ENCODE measurements at places on chromosomes 2 and 18.

DNA sequence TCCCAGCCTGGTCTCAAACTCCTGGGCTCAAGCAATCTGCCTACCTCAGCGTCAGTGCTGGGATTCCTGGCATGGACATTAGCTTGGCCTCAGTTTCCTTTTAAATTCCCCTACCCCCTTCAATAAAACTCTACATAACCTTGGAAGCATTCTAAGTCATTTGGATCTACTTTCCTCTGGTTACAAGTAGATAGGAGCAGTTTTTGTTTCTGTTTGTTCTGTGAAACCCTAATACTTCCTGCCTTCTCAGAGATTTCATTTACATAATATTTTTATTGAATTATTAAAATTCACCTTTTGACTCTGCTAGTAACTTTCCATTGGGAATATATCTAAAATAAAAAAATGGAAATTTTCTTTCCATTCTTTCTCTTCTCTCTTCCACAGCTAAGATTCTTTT is 25.9 kb downstream of the GIGYF2 start:
- DNase-seq = no peak

DNA sequence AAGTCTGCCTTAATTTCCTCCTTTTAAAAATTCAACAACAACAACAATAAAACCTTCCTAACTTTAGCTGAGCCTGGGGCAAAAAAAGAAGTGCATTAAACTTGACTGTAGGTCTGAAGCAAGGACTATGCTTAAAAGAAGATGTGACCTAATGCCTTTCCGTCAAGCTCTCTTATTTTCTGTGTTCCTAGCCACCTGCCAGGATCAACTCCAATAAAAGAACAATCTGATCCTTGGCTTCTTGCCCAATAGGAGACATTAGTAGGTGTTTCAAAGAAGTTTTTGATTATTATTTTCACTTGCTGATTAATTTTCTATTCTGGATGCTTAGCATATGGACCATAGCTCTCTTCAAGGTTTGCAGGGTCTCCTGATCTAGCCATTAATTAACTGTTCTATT is 237.5 kb downstream of the STK39 start:
- no peak for DNase-seq

- DNase-seq = no peak
Observed at GRCh38 chr2:235553696-235554100, 59.9 kb downstream of the AGAP1 start.

- DNase-seq = no peak
Observed at GRCh38 chr2:174171686-174172445, 76.5 kb downstream of the OLA1 start.

- no peak for DNase-seq
Observed at GRCh38 chr2:97769711-97770110, 56.3 kb downstream of the ZAP70 start.

DNA sequence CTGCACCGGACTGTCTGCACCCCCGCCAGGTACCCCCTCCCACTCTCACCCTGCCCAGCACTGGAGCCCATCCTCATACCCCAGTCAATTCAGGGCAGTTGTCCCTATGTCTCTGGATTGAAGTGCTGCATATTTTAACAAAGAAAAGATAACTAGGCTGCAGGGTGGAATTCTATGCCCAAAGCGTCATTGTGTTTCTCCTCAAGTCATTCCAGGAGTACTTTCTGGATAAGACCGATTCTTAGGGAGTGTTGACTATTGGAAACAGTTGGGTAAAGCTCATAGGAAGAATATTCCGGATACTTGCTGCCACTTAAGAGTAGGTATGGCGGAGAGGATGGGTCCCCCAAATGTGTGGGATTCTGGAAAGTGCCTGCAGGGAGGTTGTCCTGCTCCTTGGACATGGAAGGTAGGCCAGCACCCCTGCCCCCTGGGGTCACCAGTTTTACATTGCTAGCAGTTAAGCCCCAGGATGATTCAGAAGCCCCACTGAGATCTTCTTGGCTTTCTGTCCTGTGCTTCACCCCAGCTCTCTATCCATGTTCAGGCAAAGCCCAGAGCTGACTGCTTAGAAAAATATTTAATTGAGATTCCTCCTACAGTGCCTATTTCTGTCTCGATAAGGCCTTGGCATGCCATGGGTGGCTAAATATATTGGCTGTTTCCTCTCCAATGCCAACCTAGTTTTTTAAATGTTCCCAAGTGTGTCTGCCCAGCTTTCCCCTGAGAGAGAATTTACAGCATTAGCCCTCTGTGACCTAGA is 48.2 kb downstream of the RPL37A start:
- DNase-seq = no peak

DNA sequence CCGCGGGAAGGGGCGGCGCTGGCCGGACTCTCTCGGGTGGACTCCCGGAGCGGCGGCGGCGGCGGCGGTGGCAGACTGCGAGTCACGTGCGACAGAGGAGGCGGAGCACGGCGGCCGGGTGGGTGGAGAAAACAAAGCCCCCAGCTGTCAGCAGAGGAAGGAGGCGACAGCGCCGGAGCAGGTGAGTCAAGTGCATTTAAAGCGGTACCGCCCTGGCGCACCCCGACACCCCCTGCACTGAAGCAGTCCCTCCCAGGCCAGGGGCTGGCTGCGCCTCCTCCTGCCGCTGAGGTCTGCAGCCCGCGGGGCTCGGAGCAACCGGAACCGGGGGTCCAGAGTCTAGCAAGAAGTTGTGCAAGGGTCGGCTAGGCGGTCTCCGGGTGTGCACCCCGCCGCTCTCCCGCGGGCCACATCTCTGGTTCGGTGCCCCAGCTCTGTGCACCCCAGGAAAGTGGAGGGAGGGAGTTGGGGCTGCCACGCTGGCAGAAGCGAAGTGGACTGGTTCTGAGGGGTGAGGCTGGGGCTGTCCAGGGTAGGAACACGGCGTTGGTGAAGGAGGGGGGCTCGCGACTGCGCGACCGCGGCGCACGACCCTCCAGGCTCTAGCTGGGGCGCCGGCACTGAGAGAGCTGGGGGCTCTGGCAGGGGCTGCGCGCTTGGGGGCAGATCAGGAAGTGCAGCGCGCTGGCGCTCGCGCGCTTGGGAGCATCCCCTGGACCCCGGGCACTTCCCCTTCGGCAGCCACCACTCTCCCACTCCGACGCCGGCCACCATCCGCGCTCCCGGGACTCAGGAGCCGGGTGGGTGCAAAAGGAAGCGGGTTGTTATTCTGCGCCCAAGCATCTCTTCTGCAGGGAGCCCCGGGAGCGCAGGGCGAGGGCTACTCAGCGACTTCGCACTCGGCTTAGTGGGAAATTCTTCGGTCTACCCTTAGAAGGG is 64.0 kb upstream of the MAPRE2 start:
- peak; percentile 81 for DNase-seq

GRCh38 chr2:202215179-202215578 is 23.2 kb downstream of the SUMO1 start:
- no peak for DNase-seq

- no peak for DNase-seq
Observed at GRCh38 chr2:57443086-57443485, 603.5 kb upstream of the VRK2 start.

DNA sequence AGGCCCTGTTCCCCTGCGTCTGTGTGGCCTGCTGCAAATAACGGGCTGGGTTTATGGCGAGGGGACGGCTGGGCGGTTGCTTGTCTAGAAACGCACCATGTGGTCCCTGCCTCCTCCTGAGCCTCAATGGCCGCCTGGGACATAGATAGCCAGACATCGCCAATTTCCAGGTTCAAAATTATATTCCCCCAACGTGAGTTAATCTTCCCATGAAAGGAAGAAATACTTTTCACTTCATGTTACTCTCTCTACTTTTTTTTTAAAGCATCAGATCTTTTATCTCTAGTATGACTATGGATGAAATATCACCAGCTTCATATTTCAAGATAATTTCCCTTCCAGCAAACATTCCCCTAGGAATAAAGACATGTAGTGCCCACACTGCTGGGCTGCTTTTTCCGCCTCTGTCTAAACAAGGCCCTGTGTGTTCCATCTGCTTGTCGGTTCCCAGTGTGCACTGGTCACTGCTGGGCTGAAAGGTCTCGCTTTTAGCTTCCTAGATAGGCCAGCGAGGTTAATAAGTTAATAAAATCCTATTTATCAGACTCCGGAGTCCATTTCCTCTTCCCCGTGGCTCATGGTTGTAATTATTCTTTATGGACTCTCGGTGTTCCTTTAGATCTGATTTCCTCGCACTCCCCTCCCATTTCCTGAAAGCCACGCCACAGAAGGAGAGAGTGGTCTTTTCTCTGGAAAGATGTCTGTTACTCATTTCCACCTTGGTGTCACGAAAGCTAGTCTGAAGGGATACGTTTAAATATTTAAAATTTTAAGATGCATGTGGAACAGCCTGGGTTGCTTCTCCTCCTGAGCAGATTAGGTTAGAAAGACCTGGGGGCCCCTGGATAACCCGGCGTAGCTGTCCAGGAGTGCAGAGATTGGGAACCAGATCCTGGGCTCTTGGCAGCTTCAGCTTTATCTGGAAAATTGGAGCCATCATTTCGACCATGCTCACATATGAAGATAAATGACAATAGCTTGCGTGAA is 196.6 kb upstream of the COPS8 start:
- DNase-seq = no peak

DNA sequence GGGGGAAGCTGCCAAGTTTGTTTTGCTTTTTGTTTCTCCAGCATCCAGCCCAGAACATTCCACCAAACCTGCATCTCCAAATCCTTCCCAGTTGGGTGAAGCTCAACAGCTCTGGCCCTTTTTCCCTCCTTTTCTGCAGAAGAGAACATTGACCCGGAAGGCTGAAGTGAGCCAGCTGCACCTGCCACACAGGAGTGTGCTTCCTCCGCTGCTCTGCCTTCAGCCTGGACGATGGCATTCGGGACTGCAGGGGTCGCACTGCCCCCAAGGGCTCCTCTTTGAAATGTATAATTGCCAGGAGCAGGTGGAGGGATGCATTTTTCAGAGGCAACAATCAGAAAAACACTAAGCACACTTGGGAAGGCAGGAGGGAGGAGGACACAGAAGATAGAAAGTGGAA is 41.8 kb downstream of the ST8SIA5 start:
- DNase-seq = no peak

GRCh38 chr2:53312721-53313120 is 454.9 kb upstream of the CHAC2 start:
- DNase-seq = no peak

DNA sequence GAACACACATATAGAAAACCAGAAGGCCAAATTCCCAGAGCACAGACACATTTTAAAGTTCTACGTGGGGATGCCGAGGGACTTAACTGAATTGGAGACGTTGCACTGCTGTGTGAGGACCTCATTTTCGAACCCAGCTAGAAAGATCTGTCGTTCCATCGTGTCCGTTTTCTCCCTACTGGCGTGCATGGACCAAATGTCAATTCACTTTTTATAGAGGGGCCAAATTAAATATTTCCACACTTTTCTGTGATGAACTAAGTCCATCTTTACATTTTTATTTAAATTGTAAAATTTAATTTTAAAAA is 692 bp upstream of the TSHZ1 start:
- DNase-seq = no peak

GRCh38 chr2:109254174-109254904 is 125.3 kb downstream of the SH3RF3 start:
- DNase-seq = no peak

GRCh38 chr2:10253596-10254372 is 48.9 kb upstream of the HPCAL1 start:
- DNase-seq = no peak

DNA sequence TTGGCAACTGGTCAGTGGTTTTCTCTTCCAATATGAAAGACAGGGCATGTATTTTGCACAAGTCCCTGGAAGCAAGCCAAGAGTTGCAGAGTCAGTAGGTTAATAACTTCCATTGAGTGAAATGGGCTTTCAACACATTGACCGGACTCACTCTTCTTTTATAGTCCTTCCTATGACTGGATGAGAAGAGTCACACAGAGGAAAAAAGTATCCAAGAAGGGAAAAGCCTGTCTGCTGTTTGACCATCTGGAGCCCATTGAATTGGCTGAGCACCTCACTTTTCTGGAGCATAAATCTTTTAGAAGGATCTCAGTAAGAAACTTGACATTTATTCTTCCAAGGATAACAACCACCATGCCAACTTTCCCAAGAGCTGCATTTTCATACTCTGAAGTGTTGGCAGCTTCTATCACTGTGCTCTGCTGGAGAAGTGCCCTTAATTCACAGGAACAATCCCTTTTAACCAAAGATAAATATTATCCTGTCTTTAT is 45.4 kb downstream of the RASGRP3 start:
- no peak for DNase-seq

DNA sequence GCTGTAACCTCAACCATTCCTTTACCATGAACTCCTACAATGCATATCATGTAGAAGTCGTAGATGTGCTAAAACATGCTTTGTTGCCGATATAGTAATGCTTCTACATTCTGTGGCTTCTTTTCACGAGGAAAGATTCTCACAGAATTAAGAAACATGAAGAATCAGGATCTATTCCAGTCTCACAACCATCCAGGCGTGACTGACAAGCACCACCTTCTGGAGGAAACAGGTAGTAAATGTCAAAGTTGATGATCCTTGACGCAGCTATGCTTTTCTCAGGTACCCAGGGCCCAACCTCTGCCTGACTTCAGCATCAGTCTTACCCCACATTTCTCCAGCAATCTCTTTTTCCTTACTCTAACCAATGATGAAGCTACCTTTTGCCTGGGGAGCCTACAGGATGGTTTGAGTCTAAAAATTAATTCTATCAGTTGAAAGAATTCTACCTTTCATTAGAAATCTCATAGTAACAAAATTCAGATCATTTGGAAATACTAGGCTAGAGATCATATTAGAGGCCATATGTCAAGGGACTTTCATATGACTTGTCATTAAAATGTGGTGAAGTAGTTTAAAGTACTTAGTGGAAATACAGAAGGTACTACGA is 123.3 kb upstream of the RND3 start:
- DNase-seq = no peak

GRCh38 chr2:232793271-232793670 is 16.9 kb upstream of the KCNJ13 start:
- no peak for DNase-seq

- peak; percentile 60 for DNase-seq
Observed at GRCh38 chr2:38750011-38750890, 910 bp downstream of the SRSF7 start.

GRCh38 chr2:224757934-224758548 is 41.9 kb upstream of the CCDC195 start:
- DNase-seq = no peak

GRCh38 chr2:170298115-170298514 is 120.2 kb downstream of the MYO3B start:
- DNase-seq = no peak

DNA sequence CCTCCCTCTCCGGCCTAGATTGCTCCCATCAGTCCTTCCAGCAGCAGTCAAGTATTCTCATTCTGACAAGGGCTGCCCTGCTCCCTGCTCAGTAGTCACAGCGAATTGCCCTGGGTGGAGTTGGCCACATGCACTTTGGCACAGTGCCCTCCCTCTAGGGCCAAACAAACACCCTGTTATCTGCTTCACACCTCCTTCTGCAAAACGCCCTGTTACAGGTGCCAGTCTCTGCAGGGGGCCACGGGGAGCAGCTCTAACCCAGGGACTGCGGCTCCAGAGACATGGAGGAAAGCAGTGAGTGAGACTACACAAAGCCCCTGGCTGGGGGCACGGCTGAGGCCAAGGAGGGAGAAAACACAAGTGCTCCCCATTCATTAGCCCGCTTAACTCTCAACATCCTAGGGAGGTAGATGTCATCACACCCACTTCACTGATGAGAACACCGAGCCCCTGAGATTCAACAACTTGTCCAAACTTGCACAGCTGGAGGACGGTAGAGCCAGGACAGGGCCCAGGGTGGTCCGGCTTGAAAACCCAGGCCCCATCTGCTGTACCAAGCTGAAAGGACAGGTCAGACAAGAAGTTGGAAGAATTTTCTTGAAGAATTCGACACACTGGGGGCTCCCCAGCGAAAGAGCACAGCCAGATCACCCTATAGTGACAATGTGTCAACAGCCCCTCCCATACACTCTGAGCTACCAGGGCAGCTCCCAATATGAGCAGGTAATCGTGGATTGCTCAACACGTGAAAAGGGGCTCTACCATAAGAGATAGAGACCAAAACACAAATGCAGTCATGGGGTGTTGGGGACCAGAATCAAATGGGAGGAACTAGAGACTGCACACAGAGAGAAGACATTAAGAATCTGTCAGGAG is 8.7 kb upstream of the TFCP2L1 start:
- no peak for DNase-seq
